ENCODE measurements at places on chromosomes 7 and 10.

GRCh38 chr10:3740157-3740871, 44.7 kb downstream of the KLF6 start:
- DNase-seq, result peak; percentile 36

DNA sequence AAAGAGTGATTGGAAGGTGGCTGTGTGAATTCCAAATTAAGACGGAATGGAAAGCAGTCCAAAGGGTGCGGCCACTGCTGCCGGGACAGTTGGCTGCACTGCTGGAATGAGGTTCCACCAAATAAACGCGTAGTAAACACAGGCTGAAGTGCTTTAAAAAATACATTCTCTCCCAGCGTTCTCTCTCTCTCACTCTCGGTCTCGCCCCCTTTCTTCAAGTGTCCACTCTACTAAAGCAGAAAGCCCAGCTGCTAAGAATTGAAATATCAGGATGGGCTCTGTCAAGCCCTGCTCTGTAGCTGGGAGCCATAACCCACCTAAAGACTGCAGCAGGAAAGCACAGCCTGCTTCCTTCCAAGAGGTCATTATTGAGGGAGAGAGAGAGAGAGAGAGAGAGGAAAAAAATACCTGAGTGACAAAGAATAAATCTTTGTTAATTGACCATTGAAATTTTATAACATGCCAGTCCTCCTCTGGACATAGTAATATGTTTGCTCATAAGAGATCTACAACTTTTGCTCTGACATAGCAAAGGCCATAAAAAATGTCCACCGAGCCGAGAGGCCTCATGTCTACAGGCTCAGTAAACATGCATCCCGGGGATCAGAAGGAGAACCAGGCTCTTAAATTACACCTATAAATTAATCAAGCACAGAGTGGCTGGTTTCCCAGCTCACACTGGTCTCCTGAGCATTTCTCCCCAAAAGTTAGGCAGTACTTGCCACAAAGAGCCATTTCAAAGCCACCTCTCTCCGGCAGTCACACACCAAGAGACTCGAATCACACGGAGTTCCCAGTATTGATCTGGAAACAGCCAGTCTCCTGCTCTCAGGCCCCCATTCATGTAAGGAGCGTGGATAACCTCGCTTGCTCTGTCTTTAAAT, 72.8 kb downstream of the FGFR2 start:
- no peak for DNase-seq

DNA sequence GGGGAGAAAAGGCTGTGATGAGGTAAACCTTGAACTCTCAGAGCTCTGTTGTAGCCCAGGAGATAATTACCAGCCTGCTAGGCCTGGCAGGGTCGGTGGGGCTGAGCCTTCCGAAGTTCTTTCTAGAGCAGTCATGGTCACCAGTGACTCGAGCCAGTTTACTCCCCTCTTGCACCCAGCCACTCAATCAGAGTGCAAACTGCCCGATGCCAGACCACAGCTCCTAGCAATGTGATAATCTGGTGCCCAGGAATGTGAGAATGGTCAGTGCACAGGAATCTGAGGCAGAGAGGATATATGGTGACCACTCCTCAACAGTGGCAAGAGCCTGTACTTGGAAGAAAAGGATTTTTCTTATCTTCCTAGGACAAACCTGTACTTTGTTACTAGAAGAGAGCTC, 46.4 kb upstream of the KMT2E start:
- DNase-seq, result no peak

DNA sequence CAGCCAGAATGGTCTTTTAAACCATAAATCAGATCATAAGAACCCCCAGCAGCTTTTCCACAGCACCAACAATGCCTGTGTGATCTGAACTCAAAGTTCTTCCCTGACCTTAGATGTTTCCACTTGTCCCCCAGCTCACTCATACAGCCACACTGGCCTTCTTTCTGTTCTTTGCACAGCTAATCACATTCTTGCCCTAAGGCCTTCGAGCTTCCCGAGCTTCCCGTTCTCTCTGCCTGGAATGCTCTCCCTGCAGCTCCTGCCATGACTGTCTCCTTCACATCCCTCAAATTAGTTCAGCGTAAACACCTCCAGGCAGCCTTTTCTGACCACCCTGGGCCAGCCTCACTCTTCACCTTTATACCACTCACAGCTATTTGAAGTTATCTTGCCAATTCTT, 166.8 kb upstream of the NFE2L3 start:
- no peak for DNase-seq

Measured in GM13977 (cell line).